Amniotic stem cell (primary cell): ENCODE measurements at places on chromosomes 16 and 17.
A peak's percentile ranks its signal among the peaks of the same experiment; 100 is the strongest.

- DNase-seq: no peak
These were observed 12.1 kb downstream of the VMP1 start for GRCh38 chr17:59719526-59719925.

GRCh38 chr17:79444198-79444597 lies 166.7 kb downstream of the RBFOX3 start:
- DNase-seq: no peak

DNA sequence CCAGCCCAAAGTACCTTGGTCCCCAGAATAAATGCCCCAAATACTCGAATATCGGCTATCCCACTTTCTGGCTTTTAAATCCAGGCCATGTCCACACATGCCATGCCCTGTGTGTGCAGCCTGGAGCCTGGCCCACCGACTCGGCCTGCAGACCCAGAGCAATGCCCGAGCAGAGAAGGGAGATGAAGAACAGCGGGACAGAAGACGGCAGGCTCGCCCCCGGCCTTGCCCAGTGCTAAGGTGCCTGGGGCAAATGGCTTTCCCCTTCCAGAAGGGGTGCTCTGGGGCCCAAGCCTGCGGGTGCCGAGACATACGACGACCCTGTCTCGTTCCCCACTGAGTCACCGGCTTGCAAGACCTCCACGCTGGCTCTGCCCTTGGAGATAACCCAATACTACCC lies 8.0 kb downstream of the CLUH start:
- no peak for DNase-seq

GRCh38 chr16:29898804-29899515 lies 390 bp downstream of the SEZ6L2 start:
- DNase-seq: no peak

DNA sequence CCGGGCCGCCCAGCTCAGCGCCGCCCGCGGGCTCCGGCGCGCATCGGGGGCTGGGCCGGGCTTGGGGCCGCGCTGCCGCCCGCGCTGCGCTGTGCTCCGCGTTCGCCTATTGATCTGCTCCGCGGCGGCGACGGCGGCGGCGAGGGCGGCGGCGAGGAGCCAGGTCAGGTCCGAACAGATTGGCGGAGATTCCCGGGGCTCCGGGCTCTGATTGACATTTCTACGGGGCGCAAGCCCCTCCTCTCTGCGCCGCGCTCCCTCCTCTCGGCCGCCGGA lies 559 bp downstream of the IRX3 start:
- no peak for DNase-seq

DNA sequence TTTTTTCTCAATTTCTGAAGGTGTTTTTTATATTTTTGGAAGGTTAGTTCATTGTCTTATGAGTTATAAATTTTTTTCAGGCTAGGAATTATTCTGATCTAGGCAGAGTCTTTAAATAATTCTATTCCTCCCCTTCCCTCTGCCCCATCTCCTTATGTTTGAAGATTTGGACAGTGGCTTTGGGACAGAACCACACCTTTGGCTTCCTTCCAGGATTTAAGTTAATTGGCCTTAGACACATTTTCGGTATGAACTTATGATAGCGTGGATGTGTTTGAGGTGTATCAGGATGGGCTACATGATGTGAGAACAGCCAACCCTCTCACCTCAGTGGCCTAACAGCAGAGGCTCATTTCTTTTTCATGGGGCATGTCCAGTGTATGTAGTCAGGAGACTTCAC lies 24.3 kb downstream of the EPN2 start:
- DNase-seq: no peak

DNA sequence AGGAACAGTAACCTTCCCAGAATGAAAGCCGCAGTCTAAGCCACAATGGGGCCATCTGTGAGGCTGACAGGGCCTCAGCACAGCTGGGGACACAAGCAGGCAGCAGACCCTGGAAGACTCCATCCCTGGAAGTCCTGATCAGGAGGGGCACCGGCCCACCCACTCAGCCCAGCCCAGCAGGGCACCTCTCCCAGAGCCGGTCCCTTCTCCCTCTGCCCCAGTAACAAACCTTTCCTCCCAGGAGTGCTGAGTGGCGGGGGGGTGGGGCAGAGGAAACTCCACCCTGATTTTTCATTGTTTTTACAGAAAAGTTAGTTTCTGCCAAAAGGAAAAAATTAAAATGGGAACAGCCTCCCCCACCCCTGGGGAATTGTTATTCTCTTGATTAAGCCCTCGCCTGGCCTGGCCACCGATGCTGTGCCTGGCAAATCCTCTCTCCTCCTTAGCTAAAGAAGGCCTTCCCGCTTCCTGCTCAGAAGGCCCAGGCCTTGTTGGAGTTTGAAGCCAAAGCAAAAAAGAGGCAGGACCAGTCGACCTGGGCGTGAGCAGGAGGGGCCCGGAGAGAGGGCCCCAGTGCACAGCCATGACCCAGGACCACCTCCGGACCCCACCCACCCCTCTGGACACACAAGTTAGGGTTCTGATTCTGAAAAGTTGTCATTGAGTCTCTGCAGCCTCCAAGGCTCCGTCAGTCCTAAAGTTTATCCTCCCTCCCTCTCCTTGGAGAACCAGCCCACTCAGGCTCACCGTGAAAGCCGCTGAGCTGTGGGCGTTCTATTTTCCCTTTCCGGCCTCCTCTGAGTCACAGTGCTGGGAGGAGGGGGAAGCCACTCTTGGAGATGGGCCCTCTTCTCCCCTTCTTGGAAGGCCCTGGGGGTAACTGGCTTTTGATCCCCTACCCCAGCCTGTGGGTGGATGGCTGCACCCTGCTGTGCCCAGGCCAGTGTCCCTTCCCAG lies 128.4 kb upstream of the TNRC6C start:
- peak; percentile 65 for DNase-seq

DNA sequence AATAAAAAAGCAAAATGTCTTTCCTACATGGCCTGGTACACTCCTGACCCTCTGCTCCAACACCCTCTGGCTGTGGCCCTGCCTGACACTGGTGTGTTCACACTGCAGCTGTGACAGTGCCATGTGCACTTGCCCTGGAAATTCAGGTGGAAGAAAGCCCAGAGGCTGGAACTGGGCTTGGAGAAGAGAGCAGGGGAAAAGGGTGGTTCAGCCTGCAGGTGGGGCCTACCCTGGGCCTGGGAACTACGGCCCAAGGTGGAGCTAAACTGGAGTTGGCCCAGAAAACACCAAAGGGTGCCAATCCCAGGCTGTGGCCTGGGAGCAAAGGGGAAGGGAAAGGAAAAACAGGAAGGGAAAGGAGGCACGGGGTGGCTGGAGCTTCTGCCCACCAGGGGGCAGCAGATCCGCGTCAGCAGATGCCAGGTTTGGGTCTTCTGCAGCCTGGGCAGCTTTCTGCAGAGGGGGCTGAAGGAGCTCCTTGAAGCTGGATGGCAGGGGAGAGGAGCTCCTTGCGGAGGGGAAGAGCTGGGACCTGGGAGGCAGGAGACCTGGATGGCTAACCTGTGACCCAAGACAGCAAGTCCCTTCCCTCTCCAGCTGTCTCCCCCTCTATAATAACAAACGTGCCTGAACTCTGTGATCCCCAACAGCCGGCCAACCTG lies 15.4 kb upstream of the CTCF start:
- DNase-seq: no peak

GRCh38 chr16:9481747-9482730 lies 390.6 kb downstream of the HAPSTR1 start:
- DNase-seq: no peak

- no peak for DNase-seq
These were observed 39.4 kb downstream of the ATP2C2 start for GRCh38 chr16:84407588-84408313.

DNA sequence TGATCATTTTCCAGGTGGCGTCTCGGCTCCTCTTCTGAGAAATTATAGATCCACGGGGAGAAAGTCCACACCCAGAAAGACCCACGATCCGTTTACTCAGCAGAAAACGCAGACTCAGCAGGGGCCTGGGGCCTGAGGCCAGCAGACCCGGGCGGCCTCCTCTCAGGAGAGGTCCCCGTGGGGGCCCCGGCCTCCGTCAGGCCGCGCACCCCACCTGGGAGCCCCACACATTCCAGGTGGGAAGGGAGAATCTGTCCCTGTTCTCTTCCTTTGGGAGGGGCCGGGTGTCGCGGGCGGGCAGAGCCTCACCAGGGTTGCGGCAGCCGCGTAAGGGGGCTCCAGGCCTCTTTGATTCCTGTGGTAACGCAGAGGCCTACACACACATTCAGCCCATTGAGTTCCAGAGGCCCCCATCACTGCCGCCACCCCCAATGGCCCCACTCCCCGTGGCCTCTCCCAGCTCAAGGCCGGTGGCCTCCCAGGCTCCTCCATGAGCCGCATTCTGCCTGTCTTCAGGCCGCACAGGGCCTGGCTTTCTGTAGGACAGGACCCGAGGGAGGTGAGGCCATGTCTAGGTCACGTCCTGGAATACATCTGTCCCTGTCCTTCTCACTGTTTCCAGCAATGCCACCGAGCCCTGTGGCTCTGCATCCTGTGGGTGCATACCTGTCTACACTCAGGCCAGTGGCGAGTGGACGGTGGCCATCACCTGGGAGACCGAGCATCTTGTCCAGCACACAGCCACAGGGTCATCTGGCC lies 1.6 kb upstream of the IGFALS start:
- no peak for DNase-seq

- no peak for DNase-seq
These were observed 26.7 kb downstream of the ZNF469 start for GRCh38 chr16:88409296-88410065.

GRCh38 chr16:62036802-62037135 lies 531 bp upstream of the CDH8 start:
- no peak for DNase-seq
